Retina (tissue), 1 donor: ENCODE measurements at places on chromosomes 6 and 20.

DNA sequence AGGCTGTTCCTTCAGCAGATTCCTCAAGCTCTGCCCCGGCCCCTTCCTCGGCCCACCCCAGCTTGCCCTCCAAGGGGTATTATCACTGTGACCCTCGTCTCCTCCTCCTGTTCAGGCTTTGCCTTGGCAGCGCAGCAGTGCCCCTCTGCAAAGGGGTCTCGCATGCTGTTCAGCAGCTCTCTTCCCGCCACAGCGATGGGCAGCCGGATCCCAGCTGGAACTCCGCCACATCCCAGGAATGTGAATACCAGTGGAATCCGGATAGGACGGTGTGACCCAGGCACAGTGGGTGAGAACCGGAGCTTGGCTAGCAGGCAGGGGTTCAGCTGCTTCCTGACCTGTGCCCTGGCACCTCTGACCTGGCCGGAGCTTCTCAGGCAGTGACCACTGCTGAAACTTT lies 52.9 kb downstream of the RNASET2 start:
- no peak for DNase-seq

DNA sequence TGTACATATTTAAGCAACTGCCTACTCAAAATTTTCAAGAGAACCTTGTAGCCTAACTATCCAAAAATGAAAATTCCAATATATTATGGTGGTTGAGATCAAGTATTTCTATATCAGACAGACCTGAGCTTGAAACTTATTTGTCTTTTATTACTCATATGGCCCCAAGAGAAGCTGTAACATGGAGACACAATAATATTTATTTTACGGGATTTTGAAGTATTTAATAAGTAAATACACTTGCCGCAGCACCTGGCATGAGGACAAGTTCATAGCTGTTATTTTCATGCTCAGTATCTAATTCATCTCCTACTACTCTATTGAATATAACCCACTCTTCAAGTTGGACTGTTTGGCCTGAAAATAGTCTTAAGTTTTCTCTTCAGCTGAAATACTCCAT lies 28.0 kb downstream of the PTPRK start:
- no peak for DNase-seq

DNA sequence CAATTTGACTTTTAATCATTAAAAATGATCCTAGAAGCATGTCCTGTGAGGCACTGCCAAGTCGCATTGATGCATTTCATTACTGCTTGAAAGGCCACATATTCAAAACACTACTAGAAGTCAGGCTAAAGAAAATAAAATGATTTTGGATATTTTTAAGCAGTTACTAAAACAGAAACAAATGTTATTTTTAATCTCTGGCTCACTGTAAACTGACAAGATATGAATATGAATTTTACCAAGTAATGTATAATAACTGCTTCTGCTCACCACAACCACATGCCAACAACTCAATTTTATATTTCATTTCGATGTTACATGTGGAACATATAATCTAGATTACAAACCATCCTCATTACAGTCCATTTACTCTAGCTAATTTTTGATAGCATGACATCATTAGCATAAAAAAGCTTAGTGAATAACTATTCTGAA lies 90.6 kb downstream of the ATXN1 start:
- DNase-seq, result no peak

- DNase-seq, result no peak
Measured at GRCh38 chr6:154749341-154749740, 16.1 kb downstream of the SCAF8 start.

GRCh38 chr6:134097114-134097707 lies 44.8 kb upstream of the SLC2A12 start:
- peak; percentile 75 for DNase-seq

DNA sequence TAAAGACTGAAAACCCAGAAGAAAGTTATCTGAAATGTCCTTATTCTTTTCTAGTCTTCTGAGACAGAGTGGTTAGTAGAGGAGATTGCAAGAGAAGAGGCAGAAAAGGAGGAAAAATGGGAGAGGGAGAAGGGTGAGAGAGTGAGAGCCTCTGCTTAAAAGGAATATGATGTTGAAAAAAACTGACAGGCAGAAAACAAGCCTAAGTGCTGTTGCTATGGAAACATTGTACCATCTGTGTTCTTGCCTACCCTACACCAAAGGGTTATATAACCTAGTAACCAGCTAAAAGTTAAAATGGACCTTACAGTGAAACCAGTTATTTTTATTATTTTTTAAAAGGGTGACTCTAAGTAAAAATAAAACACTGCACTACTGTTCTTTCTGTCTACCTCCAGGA lies 28.3 kb upstream of the SH3BGRL2 start:
- DNase-seq, result peak; percentile 81

- no peak for DNase-seq
Measured at GRCh38 chr6:36912030-36912454, 26.3 kb downstream of the C6orf89 start.

DNA sequence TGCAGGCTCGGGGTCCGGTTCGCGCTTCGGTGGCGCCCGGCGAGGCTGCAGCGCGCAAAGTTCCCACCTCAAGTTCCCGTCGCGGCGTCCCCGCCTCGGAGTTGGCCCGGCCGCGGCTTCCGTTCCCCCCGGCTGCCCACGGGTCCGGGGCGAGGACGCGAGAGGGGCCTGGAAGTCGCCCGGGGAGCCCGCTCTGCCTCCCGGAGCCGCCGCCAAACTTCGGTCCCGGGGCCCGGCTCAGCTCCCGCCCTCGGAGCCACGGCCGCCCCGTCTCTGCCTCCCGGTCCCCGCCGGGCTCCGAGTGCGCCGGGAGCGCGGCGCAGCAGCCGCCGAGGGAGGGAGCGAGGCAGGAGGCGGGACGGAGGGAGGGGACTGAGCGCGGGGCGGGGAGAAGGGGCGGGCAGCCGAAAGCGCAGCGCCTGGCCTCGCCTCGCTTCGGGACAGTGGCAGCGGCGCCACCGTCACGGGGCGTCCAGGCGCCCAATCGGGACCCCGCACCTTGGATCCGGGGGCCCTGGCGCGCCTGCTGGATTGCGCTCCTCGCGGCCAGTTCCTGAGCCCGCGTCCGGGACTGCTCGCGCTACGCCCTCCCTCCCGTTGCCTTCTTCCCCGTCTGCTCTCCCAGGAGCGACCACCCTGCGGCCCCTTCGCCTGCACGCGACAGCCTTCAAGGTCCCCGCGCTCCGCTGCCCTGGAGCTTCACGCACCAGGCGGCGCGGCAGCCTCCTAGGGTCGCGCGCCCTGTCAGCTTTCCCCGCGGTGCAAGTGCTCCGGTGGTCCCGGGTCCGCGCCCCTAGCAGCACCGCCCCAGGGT lies at the start of gene KCNG1:
Gene KCNG1 (minus strand): TSS at position 305 of the 814 bp plus-strand sequence. CDS start 12,769 bp downstream, outside the sequence.
- peak; percentile 82 for DNase-seq

- DNase-seq, result peak; percentile 70
Measured at GRCh38 chr6:45812922-45813321, 202.7 kb downstream of the CLIC5 start.

DNA sequence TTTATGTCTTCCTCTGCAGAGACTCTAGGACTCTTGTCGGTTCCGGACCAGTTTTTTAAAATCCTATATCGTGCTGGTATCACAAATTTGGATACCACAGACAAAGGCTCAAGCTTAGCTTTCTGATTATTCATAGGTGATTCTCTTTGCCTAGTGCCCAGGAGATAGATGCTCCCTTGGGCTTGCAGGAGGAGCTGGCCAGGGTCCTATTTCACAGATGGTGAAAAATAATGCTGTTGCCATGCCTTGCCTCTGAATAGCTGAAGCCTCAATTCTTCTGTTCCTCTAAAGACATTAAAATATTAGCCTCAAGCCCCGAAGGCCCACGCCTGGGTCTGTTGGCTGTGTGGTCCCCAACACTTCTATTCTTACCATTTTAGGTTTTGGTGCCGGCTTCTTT lies 123.9 kb upstream of the BACH2 start:
- DNase-seq, result no peak

DNA sequence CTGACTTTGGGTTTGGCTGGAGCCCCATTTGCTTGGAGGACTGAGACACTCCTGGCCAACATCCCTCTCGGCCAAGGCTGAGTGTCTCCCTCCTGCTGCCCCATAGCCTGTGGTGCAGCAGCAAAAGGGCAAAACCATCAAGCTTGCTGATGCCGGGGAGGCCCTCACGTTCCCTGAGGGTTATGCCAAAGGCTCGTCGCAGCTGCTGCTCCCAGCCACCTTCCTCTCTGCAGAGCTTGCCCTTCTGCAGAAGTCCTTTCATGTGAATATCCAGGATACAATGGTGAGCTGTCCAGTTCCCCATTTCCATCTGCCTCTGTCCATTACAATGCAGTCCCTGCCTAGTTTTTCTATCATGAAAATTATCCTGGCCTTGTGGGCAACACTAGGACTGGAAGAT lies 6.0 kb downstream of the BPIFB6 start:
- DNase-seq, result no peak

GRCh38 chr6:33707771-33708170 lies 3.7 kb downstream of the UQCC2 start:
- DNase-seq, result no peak

DNA sequence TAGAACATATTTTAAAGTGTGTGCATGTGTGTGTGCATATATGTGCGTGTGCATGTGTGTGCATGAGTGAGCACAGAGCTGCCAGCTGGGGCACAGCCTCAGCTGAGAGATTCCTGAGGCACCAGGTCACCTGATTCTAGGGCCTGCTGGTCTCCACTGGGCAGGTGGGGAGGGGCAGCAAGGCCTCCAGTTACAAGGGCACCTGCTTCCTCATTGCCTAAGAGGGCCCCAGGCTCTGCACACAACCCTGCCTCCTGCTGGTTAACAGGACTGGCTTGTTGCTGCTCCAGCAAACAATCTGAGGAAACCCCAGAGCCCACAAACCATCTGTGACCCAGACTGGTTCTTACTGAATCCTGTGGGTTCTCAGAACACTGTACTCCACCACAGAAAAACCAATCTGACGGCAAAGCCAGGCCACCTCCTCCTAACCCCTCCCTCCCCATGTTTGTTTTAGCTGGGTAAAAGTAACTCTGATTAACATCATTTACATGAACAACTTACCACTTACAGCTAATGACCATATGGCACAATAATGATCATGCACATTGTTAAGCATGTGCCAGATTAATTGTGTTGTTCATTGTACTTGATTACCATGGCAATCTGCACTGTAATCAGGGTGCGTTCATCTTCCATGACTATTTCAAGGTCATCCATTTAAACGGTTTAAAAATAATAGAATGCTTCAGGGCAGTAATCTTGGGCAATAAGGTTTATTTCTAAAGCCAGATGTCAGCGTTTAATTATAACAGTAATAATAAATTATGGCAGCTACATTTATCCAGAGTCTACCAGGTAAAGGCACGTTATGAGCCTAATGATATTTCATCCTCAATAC lies 23.1 kb upstream of the UBE2J1 start:
- peak; percentile 67 for DNase-seq

GRCh38 chr6:25404693-25405169 lies 125.6 kb downstream of the CARMIL1 start:
- no peak for DNase-seq

- no peak for DNase-seq
Measured at GRCh38 chr6:107563694-107564588, 74.0 kb downstream of the SOBP start.

GRCh38 chr6:128655978-128656498 lies 135.6 kb upstream of the PTPRK start:
- no peak for DNase-seq

- peak; percentile 71 for DNase-seq
Measured at GRCh38 chr6:158819213-158819976, at the start of gene EZR. Gene EZR (minus strand): TSS chr6:158819368. CDS start chr6:158818093, 1,275 bp downstream.

- no peak for DNase-seq
Measured at GRCh38 chr20:56285496-56285895, 37.0 kb downstream of the MC3R start.

GRCh38 chr6:123527406-123527805 lies 109.3 kb downstream of the TRDN start:
- DNase-seq, result no peak

- DNase-seq, result no peak
Measured at GRCh38 chr6:96994660-96995059, 70.1 kb downstream of the KLHL32 start.

GRCh38 chr20:2416541-2417212 lies 36.0 kb downstream of the TGM6 start:
- DNase-seq, result no peak

DNA sequence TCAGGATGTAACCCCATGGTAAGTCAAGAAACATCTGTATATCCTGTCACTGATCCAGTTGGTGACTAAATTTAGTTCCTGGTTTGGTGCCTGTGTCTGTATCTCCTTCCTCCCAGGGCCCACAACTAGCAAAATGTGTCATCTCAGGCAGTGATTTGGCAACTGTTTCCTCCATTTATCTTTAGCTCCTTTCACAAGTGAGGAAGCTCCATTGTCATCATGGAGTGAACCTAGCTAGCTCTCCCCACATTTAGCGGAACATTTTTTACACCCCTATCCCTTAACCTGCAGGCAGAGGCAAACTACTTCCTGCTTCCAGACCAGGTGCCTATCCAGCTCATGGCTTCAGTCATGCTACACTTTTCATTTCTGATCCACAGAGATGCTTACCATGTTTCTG lies 99.5 kb downstream of the IPCEF1 start:
- DNase-seq, result no peak

GRCh38 chr20:49914310-49915117 lies 815 bp downstream of the SPATA2 start:
- no peak for DNase-seq

DNA sequence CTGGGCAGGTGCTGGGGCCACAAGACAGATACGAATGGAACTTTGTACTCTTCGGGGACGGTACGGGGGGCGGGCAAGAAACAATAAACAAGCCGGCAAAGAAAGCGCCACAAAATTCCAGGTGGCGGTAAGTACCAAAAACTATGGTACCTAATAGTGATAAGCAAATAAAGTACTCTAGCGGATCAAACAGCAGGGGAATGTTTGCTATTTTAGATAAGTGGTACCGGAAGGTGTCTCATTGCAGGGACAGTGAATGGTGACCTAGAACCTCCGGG lies 15.1 kb upstream of the RIPK1 start:
- no peak for DNase-seq

- DNase-seq, result no peak
Measured at GRCh38 chr6:43705996-43706395, 18.4 kb upstream of the MRPS18A start.

DNA sequence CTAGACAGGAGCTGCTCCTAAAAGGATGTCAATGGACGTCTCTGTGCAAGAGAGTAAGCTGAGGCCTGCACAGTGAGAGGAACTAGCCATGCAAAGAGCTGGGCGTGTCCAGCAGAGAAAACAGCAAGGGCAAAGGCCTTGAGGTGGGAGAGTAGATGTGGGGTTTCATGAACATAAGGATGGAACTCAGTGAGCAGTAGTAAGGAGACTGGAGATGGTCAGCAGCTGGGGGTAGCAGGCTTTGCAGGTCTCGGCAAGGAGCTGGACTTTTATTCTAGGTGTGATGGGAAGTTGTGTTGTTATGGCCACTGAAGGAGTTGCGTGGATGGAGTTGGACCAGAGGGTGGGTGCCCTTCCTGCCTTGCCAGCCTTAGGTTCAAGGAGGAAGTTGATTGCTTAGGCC lies 90.7 kb upstream of the SIRPA start:
- no peak for DNase-seq
